ENCODE measurements at places on chromosomes 2 and 18.

- DNase-seq, result no peak
These were observed 23.0 kb downstream of the CYTIP start for GRCh38 chr2:157420771-157421323.

DNA sequence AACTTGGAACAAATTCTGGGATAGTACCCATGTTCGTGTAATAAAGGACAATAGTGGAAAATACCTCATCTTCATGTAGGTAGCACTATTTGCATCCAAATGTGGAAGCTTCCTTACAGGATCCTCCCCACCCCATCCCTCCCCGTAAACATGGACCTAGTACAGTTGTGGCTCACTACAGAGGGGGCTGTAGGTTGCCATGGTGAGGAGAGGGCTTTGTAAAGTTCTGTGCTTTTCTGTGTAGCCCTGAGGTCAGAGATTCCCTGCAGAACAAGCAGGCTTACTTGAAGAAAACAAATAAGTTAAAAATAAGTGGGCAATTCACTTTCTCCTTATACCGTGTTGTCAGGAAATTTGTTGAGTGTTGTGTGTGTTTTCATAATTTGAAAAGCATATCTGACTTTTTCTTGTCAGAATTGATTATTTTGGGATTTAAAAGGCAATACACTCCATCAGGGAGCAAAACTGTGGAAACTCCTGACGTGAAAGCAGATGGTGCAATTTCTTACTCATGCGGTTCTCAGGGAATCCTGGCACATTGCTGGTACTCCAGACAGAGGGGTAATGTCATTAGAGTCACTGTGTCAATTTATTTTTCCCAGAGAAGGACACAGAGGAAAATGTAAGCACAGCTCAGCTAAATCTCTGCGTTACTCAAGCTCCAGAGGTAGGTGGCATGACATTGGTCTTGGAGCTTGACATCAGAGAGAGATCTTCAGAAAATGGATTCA lies 174.2 kb upstream of the LHCGR start:
- DNase-seq, result no peak

DNA sequence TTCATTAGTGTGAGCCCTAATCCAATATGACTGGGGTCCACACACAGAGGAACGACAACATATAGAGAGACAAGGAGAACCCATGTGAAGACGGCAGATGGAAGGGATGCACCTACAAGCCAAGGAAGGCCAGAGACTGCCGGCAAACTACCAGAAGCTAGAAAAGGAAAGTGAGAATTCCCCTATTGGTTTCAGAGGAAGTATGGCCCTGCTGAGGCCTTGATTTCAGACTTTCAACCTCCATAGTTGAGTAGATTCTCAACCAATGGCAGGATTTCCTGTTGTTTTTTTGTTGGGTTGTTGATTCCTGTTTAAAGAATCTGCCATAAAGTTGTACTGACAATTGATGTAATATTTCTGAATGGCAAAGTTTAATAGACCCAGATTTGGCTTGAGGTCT lies 241.5 kb downstream of the SATB2 start:
- no peak for DNase-seq

GRCh38 chr2:64770137-64770780 lies 116.5 kb upstream of the SERTAD2 start:
- no peak for DNase-seq

DNA sequence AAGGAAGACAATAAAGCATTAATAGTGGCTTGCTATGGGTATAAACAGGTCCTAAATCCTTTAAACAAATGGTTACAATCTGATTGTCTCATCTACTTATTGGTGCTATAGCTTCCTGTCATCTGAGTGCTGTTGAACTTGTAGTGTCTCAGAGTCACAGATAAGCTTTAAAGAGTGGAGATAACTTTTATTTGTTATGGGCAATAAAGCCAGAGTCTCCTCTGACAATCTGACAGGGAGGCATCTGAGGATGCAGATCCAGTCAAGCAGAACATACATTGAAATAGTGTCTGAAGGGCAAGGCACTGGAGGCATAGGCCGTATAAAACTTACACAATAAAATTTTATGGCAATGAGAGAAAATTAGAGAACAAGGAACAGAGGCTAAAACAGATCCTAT lies 1132.4 kb upstream of the CDH2 start:
- DNase-seq, result peak; percentile 27

- no peak for DNase-seq
These were observed 27.5 kb downstream of the SOS1 start for GRCh38 chr2:39093218-39093898.
